ENCODE measurements at places on chromosomes 11 and 22.

DNA sequence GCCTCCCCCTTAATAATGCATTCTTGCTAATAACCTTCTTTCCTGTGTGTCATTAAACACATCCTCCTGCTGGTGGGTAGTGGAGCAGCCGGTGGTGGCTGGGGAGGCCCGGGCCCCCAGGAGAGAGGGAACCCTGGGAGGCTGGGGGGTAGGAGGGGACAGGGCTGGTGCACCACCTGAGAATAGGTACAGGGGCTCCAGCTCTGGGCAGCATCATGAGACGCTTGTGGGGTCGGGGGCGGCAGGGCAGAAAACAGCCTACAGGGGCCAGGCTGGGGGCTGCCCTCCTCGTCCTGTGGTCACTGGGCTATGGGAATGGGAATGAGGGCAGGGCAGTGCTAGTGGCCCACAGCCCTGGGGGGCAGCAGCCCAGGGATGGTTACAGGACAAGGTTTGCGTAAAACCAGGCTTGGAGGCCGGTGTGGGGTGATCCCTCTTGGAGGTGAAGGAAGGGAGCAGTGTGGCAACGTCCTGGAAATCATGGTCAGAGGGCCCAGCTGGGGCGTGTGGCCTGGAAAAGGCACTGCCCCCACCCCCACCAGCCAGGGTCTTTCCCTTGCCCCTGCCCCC lies 18.5 kb upstream of the CCDC188 start:
- DNase-seq, result no peak

DNA sequence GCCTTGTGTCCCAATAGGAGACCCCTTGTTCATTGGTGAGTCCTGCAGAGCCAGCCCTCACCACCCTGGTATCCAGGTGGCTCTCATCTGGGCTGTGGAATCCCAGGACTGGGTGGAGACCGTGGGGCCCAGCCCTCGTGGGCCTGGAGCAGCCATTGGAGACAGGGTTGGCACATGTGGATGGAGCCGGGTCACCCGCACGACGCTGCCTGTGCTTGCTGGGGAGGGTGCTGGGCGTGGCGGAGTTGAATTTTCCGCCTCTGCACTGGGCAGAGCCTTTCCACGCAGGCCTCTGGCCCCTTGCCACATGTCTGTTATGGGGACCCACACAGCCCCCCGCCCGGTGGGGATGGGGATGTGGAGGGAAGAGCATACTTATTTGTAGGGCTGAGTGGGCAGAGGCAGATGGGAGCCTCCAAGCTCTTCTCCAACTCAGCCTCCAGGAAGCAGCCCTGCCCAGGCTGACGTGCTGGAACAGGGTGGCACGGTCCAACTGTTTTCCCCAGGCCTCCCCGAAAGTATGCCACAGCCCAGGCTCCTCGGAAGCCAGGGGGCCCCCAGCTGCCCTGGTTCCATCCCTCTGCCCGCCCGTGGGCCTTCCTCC lies 12.6 kb downstream of the GRAMD4 start:
- DNase-seq, result no peak

GRCh38 chr11:113896156-113896879 lies 8.3 kb upstream of the HTR3B start:
- DNase-seq, result peak; percentile 37

DNA sequence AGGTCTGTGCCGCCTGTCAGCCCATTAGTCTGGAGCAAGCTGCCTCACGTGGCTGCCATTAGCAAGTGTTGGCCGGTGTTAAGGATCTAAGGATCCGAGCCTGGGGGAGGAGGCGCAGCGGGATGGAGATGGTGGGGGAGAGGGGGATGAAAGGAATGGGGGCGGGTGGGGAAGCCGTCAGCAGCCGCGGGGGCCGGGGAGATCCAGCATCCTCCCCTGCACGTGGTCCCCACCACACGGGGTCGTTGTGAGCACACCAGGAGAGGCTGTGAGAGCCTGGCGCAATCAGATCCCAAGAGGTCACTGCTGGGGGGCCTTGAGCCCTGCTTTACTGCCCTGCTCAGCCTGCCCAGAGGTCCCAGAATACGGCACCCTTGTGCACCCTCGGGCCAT lies 7.3 kb downstream of the CABP7 start:
- DNase-seq, result peak; percentile 36

DNA sequence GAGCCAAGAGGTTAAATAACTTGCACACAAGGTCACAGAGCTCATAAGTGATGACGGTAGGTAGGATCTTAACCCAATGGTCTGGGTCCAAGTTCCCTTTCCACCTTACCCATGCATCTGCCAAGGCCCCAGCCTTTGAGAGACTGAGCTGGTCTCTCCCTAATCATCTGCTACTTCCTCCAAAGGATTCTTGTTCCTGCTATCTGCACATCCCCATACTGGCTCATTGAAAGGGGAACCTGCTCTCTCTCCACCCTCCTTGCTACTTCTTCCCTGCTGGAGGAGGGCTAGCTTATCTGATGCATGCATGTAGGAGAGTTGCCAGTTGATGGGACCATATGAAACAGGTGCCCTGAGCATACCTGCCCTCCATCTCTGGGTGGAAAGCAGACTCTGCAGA lies 47.7 kb downstream of the COMMD9 start:
- no peak for DNase-seq

- no peak for DNase-seq
Measured at GRCh38 chr11:64337538-64338249, 2.3 kb upstream of the CCDC88B start.

GRCh38 chr11:17443926-17444690 lies 32.5 kb downstream of the ABCC8 start:
- no peak for DNase-seq

DNA sequence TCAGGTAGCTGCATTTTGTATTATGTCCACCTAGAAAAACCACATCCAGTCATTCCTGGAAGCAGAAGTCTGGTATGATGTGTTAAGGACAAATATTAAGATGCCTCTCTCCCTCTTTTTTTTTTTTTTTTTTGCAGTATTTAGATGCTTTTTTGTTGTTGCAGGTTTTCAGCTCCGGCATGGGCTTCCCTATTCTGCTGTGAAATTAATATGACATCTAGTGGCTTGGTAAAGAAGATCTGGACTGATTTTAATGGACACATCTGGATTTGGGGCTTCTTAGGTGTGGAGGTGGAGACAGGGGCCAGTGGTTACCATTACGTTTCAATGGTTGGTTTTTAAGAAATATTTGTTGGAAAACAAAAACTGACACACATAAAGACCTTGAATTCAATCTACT lies 47.5 kb upstream of the RASSF10 start:
- DNase-seq, result no peak

GRCh38 chr22:40594924-40595323 lies 41.6 kb downstream of the MRTFA start:
- no peak for DNase-seq

- DNase-seq, result no peak
Measured at GRCh38 chr11:45110562-45110961, 35.9 kb upstream of the PRDM11 start.

GRCh38 chr11:37762079-37762478 lies 1164.0 kb upstream of the RAG2 start:
- no peak for DNase-seq

- DNase-seq, result no peak
Measured at GRCh38 chr11:76885390-76886097, 24.8 kb downstream of the ACER3 start.

- DNase-seq, result peak; percentile 92
Measured at GRCh38 chr22:30920407-30920806, 48.2 kb downstream of the MORC2 start.

GRCh38 chr22:43451371-43452050 lies 39.7 kb downstream of the MPPED1 start:
- DNase-seq, result no peak

DNA sequence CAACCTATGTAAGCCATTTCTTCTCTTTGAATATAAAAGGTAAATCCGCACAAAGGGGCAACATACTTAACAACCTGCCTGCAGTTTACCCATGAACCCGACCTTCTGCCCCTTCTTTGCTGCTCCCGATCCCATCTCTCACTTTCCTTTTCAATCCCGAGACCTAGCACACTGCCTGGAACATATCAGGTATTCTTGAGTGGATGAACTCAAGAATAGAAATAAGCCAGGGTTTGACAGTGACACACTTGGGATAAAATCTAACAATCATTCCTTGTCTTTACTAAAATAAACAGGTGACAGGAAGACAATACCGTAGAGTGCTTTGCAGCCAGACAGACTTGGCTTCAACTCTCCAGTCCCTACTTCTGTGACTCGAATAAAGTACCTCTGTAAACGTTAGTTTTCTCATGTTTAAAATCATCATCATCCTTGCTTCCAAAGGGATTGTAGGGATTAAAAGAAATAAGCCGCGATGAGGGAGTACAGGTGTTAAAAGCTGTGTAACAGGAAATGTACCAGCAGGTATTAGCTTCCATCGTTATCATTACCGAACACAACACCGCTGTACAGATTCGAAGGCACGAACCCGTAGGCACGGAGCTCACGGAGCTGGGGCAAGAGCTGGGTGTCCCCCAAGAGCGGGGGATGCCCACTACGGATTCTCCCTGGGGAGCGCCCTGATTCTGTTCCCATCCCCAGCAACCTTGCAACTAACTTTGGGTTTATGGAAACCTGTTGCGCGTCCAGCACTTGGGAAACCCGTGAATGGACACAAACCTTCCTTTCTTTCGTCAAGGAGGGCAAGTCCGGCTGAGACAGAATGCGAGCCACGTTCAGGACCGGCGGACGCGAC lies 720 bp downstream of the UFD1 start:
- DNase-seq, result peak; percentile 28

- no peak for DNase-seq
Measured at GRCh38 chr11:111641339-111642015, 39.2 kb downstream of the SIK2 start.

GRCh38 chr11:70252844-70253243 lies 17.6 kb upstream of the PPFIA1 start:
- DNase-seq, result no peak

Data from stimulated activated CD4-positive, alpha-beta T cell treated with anti-CD3 and anti-CD28 coated beads, Interleukin-2, amount 100 ng/mL, for 24 hours (primary cell).